ENCODE measurements at places on chromosomes 2 and 18. TPM values are rescaled to one million over a fixed set of nuclear protein-coding genes. Genes with fewer than 3 reads are reported as not detected.

Gene UGT1A7
- total RNA-seq: not detected

Gene GALR1
- total RNA-seq: not detected

- DNase-seq: no peak
Observed at GRCh38 chr2:189412330-189412953, 28.8 kb upstream of the WDR75 start.

DNA sequence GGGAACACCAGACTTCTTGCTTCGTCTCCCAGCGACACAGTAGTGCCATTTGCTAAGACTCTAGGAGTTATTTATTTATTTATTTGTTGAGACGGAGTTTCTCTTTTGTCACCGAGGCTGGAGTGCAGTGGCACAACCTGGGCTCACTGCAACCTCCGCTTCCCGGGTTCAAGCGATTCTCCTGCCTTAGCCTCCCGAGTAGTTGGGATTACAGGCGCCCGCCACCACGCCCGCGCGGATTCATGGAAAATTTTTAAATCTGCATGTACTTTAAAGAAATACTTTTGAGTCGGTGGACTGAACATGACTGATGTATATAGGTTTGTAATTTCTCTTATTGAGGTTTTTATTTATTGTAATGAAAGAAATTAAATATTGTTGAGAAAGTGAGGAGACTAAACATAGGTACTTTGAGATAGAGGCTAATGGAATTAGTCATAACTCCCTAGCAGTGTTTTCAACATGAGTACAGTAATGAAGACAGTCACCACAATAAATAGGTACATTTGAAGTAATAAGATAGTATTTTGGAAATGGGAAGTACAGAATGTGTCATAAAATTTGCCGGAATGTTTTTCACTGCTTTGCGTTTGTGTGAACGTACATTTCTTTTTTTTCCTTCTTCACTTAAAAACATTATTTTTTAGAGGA, 983 bp downstream of the MTX2 start:
- DNase-seq: no peak

Gene MTERF4
- 18.5 TPM for total RNA-seq

DNA sequence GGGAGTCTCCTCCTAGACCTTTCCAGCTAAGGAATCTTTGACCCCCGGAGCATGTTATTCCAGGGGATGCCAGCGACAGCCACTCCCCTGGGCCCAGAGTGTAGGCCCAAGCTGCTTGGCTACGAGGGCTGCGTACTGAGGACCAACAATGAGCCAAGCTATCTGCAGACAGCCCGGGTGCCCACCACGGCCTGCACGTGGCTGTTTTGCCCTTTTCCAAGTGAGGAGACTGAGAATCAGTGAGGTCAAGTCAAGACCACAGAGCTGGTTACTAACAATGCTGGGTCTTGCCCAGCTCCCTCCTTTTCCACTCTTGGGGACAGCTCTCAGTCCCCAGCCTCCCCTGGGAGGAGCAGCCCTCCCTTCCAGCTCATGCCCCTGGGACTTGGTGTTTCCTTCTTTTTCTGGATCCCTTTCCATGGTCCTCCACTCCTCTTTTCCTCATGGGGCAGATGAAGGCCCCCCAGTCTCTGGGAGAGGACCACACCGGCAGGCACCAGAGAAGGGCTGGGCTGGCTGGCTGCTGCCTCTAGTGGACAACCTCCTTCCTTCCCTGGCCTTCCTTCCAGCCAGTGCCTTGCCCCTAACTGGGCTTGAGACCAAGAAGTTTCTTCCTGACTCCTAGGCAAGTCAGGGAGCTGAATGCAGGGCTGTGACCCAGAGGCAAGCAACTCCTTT, 550 bp upstream of the MALL start:
- no peak for DNase-seq

DNA sequence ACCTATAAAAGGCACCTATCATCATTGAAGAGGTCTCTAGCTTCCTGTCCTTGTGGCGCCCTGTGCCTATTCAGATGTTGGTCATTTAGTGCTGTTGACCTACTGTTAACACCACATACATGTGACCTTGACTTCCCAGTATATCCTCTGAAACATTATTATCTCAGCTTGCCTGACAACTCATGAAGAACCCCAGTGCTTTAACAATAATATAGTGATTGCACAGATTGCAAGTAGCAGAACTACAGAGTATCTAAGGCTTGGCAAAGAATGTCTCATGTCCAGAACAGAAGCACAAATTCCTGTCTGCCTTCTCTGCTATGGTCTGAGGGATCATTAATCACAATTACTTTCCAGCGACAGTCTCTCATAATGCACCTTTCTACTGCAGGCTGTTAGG, 165.3 kb downstream of the LCLAT1 start:
- no peak for DNase-seq

DNA sequence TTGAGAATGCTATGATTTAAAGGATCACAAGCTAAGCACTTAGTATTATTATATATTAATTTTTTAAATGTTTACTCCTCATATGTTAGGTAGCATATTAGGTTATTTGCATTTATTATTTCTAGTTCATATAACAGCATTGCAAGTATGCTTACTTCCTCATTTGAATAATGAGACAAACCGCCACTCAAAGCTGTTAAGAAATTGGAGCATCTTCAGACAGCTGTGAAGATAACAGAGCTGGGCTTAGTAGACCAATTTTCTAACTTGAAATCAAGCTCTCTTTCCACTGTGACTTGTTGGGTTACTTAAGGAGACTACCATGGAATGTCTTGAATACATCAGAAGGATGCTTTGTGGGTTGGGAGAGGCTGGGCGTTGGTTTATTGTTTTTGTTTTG, 139.3 kb downstream of the ASXL3 start:
- no peak for DNase-seq

Gene HOXD11
- total RNA-seq: not detected

DNA sequence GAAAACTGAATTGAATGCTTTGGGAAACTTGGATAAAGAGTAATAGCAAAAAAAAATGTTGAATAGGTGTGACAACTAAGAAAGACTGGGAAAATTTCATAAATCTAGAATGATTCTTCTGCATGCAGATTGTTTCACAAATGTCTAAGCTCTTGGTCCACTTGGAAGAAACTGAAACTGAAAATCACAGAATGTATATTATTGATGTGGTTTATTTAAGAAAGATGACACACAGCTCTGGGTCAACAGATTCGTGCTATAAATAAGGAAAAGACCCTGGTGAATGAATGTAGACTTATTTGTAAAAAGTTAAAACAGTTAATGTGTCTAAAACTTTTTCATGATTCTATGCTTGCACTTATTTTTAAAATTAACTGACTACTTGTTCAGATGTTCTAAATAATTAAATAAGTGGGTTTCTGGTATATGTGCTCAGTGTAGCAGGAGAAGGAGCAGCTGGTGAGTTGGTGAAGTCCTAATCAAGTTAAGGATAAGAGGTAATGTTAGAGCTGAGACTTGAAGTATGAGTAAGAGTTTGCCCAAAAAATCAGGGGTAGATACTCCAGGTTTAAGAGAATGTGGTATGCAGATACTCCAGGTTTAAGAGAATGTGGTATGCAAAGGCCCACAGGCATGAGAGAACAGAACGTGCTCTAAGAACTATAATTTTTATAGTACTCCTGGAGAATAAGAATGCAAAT, 24.5 kb downstream of the UGP2 start:
- DNase-seq: no peak

Gene PMS1
- total RNA-seq: 26.3 TPM

DNA sequence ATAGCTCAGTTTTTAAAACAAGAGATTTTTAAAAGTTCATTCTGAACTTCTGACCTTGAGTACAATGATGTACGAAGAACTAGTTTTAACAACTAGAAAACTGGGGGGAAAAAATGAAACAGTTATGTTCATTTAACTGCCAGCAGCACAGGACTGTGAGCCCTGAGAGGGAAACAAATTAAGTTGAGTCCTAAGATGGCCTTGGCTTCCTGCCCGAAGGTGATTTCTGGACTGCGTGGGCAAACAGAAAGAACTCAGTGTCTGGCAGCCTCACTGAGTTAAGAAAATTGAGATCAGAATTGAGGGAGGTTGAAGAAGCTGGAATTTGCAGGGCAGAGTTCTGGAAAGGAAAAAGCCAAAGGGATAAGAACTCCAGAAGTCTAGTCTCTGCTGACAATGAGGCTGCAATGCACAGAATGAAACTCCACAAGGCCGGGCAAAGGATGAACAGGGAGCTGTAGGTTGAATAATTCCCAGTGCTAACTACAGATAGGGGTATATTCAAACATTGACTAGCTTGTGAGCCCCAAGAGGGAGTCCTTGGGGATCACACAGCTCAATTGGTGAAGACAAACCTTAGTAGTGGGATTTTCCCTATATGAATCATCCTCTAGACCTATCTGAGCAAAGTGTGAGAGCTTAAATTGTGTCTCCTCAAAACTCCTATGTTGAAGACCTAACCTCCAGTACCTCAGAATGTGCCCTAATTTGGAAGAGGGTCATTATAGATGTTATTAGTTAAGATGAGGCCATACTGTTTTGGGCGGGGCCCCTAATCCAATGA, 13.1 kb upstream of the CRACDL start:
- peak; percentile 35 for DNase-seq

Gene NOSTRIN
- not detected for total RNA-seq

Gene LIPT1
- 3.7 TPM for total RNA-seq

GRCh38 chr2:139465789-139466188, 685.6 kb upstream of the NXPH2 start:
- no peak for DNase-seq

GRCh38 chr18:35842536-35842935, 129.9 kb upstream of the RMP24 start:
- no peak for DNase-seq

GRCh38 chr2:109604597-109604996, 9.2 kb downstream of the SEPTIN10 start:
- peak; percentile 95 for DNase-seq

- DNase-seq: peak; percentile 47
Observed at GRCh38 chr18:59783138-59783537, 85.9 kb upstream of the CCBE1 start.

Gene FKBP1B
- 13.7 TPM for total RNA-seq

GRCh38 chr2:150234787-150235446, 252.6 kb downstream of the RND3 start:
- peak; percentile 73 for DNase-seq

DNA sequence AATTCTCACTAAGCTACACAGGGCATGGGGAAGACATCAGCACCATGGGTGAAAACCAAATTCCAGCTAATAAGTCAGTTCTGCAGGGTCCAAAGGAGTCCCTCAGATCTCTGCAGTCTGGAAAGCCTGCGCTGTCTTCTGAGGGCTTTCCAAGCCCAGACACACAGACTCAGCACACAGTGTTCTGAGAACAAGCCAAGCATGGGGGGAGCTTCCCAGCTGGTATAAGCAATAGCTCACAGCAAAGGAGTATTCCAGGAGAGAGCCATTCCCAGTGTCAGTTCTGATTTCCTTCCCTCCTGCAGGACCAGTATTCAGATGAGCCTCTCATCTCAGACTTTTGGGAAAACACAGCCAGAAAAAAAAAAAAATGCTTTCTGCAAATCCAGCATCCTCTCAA, 370.8 kb downstream of the TNS1 start:
- no peak for DNase-seq

DNA sequence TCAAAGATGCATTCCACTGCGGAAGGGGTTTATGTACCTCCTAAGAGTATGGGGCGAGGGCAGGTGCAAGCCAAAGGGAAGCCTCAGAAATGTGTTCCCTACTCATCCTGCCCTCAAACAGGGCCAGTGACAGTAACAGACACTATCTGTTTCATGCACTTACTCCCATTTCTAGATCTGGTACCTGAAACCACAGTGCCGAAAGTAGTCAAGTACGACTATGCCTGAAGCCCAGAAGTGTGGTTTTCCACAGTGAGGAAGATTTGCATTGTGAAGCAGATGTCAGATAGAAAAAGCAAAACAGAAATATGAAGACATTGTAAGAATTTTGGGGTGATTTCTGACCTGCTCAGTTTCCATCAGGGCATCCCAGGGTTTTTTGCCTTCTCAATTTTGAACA, 748.7 kb downstream of the RNF144A start:
- no peak for DNase-seq

Gene DNAJC5G
- not detected for total RNA-seq

DNA sequence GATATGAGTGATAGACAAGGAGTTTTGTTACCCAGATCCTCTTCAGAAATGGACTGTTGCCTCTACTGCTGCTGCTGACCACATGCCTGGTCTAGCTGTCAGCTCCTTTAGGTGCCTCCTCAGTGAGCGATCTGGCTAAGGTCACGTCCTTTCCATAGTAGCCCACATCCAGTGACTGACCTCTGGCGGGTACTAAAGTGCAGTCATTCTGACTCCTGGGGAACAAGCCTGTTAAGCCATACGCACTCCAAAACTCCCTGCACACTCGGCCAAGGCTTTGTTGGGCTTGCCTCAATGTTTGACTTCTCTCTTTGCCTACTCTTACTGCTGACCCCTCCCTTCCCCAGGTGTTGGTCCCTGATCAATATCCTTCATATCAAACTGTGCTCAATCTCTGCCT, 685.2 kb downstream of the IRS1 start:
- peak; percentile 14 for DNase-seq

DNA sequence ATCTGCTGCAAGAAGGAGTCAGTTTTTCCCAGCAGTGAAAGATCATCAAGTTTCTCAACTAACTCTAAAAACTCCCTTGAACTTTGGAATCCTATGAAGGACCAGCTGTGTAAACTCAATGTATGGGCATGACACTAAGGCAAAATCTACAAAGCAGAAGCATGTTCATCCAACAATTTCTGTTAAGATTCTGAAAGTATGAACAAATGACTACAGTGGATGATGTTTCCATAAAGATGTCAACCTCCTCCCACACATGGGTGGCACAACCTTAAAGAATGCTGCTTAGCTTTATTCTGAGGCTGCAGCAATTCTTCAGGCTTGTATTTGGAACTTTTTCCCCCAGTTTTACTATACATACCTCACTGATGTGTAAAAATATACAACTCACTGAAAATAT, 47.2 kb downstream of the WDR33 start:
- DNase-seq: no peak

DNA sequence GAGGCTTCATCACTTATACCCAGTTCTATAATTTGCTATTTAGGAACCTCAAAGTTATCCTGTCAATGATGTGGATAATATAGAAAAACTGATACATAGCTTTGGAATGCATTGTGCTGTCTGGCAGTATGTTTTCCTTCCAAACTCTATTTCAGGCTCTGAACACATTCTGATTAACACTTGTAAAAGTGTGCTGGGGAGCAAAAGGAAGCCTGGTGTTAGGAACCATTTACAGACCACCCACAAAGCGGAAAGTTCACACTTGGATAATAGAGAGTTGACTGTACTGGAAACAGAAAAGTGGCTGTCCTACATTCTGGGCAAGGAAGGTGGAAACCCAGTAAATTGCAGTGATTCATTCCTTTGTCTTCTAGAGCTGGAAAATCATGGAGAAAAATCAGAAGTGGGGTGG, 114.5 kb upstream of the ZFP36L2 start:
- DNase-seq: peak; percentile 56

GRCh38 chr2:63789338-63790020, 52.2 kb upstream of the UGP2 start:
- no peak for DNase-seq

DNA sequence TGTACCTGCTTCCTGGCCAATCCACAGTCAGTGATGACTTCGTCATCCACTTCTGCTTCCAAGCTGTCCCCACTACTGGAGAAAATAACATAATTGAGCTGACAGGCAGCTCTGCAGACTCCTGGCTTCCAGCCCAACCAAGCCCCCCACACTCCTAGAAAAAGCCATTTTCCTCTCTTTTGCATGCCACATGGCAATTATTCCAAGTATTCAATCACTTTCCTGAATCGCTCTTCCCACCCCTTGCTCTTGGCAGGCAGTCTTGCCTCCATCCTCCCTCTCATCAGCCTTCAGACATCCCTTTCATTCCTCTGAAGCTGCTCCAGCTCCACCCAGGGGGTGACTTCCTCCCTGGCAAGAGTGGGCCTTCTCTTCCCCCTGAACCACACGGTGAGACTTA, 14.3 kb upstream of the ST8SIA5 start:
- no peak for DNase-seq

Gene COX7A2L
- total RNA-seq: 238 TPM
